Vein endothelial cell (primary cell): ENCODE measurements at places on chromosomes 7 and 10. TPM values are rescaled to one million over a fixed set of nuclear protein-coding genes. Genes with fewer than 3 reads are reported as not detected.

AKR1C4 gene
- total RNA-seq: not detected in 2 replicates

METTL2B gene
- total RNA-seq: 29.0 and 35.6 TPM in 2 replicates

SFTPA2 gene
- total RNA-seq: not detected in 2 replicates

FAM221A gene
- 2.6 and 5.6 TPM in 2 replicates for total RNA-seq

GIMAP8 gene
- 49.6 and 68.7 TPM in 2 replicates for total RNA-seq

NUTM2A gene
- total RNA-seq: 0.48 and 0.65 TPM in 2 replicates

CPN1 gene
- not detected in 2 replicates for total RNA-seq

LAMB1 gene
- 725 and 949 TPM in 2 replicates for total RNA-seq

HHEX gene
- total RNA-seq: 65.0 and 71.9 TPM in 2 replicates

FKBP6 gene
- total RNA-seq: not detected in 2 replicates
